ENCODE measurements at places on chromosomes 4 and X.

DNA sequence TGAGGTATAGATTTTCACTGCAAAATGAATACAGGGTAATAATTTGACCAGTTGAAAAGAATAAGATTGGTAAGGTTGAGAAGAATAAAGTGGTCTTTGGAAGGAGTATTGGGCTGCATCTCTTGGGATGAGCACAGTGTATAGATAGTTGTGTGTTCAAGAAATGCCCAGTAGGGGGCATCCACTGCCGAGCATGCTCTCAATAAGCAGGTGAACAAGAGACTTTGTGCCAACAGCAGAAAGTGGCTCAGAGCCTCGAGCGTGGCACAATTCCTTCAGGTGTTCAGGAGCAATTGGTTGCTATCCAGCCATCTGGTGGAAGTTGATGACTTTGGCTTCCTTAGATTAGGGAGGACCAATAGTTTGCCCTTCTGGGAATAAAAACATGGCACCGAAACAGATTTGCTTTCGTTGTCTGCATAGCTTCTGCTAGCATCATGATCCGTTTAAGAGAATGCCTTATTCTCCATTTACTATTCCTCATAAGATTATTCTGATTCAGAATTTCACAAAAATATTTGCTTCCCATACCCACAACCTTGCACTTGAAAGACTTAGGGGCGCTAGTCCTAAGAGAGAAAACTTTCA, 258.1 kb upstream of the NEIL3 start:
- DNase-seq, result no peak

DNA sequence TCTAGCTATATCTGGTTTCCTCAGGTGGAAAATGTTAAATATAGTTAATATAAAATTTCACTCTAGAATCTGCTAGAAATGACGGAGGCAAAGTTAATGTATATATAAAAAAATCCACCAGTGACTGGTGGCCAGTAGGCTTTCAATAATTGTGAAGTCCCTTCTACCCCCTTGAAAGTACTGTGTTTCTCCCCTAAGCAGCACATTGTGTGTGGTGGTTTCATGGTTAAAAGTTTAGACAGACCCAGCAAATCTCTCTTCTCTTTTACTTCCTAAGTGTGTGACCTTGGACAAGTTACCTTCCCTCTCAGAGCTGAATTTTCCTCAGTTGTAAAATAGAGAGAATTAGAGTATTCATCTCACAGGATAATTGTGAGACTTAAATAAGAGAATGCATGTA, 600 bp upstream of the HEPH start:
- no peak for DNase-seq

- no peak for DNase-seq
These were observed 138.1 kb downstream of the KDM6A start for GRCh38 chrX:45011131-45011530.

DNA sequence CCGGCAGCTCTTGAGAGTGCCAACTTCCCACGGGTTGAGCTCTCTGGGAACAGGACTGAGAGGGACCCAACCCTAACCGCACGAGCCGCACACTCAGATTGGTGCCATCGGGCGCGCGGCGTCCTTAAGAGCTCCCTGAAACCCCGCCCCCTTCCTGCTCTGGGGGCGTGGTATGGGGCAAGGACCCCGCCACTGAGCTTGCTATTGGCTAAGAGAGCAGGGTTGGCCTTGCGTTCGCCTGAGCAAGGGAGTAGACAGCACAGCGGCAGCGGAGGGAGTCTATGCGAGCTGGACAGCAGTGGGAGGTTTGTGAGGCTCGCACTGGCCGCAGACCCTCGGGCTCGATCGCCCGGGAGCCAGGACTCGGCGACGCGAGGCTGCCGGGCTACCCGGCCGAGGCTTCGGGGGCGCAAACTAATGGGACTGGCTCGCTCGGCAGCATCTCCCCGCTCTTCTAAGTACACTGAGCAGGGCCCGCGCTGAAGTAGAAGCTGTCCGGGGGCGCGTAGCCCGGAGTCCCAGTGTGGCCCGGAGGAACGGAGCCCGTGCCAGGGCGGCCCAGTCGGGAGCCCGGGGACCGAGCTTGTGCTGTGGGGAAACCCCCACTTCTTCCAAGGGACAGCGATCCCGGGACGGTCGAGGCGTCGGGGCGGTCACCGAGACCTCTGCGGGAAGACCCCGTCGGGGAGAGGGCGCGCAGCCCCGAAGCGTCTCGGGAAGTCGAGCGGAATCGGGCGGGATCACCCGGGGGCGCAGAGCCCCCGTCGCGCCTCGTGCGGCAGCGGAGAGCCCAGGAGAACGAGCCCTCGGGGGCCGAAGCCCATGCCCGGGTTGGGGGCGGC, at the start of gene EFNB1:
TSS of gene EFNB1 (plus strand) at position 282 of the 842 bp plus-strand sequence. CDS start 756 bp downstream, outside the sequence.
- DNase-seq, result peak; percentile 90

DNA sequence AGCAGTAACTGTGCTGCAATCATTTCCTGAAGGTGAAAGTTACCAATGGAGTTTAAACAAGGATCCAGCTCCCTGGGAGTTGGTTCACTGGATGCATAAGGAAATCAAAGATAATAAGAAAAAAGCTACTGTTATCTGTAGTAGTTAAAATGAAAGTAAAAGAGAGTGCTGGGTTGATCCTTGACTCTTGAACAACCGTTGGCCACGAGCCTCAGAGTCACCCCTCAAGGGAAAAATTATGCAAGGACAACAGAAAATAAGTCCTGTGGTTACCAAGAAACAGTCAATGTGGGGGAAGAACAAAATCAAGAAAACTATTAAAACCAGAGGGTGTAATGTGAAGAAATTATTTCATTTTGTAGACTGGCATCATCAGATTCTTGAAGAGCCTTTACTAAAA, 49.7 kb upstream of the DDIT4L start:
- no peak for DNase-seq

DNA sequence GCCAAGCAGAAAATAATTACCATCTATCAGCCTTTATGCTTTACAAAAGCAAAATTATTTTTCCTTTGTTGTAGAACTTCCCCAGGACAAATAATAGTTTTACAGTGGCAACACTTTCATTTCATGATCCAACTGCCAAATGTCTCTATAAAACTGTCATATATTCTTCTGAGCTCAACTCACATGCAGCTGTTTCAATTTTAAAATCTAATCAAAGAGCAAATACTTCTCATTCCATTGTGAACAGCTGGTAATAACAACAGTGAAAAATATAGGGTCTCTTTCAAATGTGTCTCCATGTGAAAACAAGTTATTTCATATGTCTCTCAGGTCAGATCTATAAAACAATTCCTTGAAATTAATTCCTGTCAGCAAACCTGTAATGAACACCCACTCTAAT, 270.6 kb upstream of the SLC7A11 start:
- no peak for DNase-seq

DNA sequence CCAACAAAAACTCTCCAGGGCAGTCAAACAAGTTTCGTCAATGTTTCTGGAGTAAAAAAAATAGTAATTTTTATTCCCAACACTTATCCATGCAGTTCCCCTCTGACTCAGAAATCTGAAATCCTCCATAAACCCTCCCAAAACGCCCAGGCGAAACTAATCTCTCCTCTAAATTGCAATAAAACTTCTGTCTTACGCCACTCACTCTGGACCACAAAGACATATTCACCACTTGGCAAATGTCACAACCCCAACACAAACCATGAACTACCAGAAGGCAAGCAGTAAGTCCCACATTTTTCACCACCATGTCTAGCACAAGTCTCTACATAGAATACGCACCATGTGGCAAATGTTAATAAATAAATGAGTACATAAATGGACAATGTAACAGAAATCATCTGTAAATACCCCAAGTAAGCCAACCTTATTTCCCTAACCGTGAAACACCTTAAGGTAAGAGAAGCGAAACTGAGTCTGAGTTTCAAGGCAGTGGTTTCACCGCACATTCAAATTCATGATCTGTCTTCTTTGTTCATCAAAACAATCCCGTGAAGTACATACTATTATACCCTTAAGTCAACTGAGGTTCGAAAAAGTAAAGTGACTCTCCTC, 1.6 kb downstream of the PAPSS1 start:
- DNase-seq, result no peak

GRCh38 chr4:54371173-54371572, 142.1 kb downstream of the PDGFRA start:
- no peak for DNase-seq

- DNase-seq, result no peak
These were observed 935.2 kb downstream of the DMD start for GRCh38 chrX:32276153-32276552.

GRCh38 chr4:57418133-57418532, 307.9 kb upstream of the IGFBP7 start:
- DNase-seq, result no peak

DNA sequence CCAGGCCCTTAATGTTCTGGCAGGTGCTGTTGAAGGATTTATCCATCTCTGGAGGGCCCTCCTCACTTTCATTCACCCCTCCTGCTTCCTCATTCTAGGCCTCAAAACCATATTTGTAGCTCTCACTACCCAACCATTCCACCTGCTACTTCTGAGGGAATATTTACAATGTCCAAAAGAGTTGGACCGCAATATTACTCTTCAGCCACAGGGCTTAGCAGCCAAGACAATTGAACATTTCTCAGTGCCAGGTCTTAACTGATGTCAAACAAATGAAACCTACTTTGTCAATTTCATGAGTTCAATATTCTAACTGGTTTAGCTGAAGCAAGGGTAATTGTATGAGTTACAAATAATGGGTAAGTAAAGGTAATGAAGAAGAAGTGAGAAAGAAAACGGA, 113.2 kb downstream of the ENOX2 start:
- DNase-seq, result no peak

DNA sequence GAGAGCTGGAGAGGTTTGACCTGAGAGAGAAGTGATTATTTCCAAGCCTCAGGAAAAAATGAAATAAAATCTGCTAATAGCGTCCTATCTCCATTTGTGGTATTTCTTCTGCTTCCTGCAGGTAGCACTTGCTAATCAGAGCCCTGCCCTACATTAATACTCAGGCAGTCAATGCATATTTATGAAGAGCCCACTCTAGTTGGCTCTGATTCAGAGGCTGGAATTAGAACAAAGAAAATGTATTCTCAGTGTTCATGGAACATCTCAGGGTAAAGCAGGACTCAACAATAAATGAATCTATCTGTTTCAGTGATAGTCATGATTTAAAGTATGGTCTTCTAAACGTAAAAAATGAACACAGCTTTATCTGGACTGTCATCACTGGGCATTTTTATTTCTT, 1.4 kb upstream of the ATP8A1 start:
- no peak for DNase-seq

DNA sequence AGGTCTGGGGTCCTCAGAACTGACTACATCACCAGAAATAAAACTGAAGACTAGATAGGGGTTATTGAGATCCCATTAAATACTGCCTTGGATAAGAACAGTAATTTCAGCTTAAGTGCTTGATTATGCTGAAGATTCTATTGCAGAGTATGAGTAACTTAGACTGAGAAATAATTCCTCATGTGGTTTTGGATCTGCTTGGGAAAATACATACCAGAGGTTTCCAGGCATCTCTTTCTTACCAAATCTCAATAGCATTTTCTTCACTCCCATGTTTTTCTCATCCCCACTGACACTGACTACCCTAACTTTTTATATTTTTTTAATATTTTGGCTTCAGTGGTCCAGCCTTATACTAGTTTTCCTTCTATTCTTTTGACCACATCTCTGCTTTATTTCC, 92.0 kb upstream of the TEX13D start:
- no peak for DNase-seq

- DNase-seq, result no peak
These were observed 137.4 kb downstream of the NSUN7 start for GRCh38 chr4:40886931-40887763.

- DNase-seq, result no peak
These were observed 578.0 kb downstream of the BCOR start for GRCh38 chrX:39519566-39520301.

- no peak for DNase-seq
These were observed 86.5 kb downstream of the SH3KBP1 start for GRCh38 chrX:19800821-19801374.

DNA sequence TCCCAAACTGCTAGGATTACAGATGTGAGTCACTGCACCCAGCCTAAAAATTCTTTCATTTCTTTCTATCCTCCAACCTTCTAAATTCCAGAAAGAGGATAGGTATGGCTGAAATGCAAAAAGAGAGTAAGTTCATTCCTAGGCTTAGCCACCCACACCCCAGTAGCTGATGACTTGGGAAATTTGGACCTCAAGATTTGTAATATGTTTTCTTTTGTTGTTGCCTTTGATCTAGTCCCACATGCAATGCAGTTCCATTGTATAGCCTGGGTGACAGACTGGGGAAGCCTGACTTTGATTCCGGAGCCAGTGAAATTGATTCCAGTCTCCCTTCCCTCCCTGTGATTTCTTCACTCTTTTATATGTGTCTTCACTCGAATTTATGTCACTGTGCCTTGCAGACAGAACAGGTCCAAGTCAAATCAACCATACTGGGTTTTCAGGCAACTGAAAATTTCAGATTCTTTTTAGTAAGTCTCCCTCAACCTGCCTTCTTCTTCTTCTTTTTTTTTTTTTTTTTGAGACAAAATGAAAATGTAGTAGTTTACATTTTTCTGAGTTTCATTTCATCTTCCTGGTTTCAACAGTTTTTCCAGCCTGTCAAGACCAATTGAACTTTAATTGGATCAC, 176.2 kb upstream of the RBPJ start:
- DNase-seq, result no peak

Data from NCI-H1694 (cell line).